Stimulated activated CD8-positive, alpha-beta memory T cell treated with anti-CD3 and anti-CD28 coated beads, Interleukin-7, amount 100 ng/mL, for 24 hours (primary cell): ENCODE measurements at places on chromosomes 11 and 22.

GRCh38 chr11:130633466-130633865 lies 185.0 kb downstream of the ADAMTS15 start:
- DNase-seq = no peak

DNA sequence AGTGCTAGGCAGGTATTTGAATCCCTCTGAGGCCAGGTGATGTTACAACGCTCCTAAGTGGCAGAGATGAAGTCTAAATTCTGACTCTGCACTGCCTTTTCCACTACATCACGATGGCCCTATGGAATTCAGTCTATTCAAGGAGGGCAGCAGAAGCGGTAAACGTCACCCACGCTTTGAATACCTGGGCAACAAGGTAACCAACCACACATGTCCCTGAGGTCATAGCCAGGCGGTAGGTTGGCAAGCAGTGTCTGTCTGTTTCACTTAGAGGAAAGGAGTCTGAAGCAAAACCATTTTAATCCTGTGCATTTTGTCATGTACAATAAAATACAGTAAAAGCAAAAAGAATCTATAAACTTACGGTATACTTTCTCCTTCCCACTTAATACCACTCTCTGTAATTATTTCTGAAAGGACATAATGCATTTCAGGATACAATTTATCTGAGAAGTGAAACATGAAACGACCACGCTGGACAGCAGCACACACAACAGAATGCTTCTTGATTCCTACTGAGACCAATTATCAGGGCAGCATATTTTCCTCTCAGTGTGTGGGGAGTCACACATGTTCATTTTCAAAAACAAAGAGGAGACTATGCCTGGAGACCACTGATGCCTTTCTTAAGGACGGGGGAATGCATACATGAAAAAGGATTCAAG lies 51.3 kb downstream of the PRDM10 start:
- no peak for DNase-seq

DNA sequence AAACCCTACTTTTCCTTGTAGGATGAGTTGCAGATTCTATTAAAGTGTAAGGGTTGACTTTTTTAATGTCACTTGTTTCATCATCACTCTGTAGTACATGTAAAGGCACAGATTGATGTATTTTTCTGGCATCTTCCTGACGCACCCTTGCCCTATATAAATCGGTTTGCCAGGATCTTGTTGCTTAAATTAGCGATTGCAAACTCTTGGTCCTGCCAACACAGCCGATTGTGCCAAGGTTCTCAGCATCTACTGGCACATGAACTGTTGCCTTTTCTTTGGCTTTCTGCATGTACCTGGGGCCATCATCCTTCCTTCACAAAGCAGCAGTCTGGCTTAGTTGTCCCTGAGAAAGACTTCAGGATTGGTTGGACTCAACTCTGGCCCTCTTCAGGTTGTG lies 7.5 kb upstream of the LIN7C start:
- no peak for DNase-seq

DNA sequence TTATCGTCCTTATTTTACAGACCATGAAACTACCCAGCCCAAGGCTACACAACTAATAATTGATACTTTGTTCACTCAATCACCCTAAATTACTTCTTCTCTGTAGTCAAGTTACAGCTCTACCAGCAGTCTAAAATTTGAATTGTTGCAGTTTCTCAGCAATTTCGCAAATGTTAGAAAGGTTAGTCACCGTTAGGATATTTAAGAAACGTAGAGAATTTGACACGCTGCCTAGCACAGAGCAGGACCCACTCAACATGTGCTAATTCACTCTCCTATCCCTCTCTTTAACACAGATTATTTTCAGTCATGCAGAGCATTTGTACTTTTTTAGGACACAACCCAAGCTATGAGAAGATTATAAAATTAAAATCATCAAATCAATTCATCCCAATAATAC lies 771.1 kb upstream of the LUZP2 start:
- DNase-seq = no peak

DNA sequence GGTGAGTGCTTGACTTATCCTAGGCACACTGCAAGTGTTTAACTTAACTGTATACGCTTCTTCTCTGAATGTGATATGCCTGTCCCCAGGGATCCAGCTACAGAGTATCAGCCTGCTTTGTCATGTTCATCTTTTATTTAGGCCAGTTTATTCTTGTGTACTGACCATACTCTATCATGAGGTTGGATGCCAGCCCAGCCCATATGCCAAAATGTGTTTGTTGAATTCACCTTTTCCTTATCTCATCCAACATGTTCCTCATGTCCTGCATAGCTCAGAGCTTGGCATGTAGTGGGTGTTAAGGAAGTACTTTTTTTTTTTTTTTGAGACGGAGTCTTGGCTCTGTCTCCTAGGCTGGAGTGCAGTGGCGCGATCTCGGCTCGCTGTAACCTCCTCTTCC lies 116.2 kb downstream of the NCAM1 start:
- DNase-seq = no peak

GRCh38 chr11:64864473-64865285 lies 13.7 kb downstream of the EHD1 start:
- no peak for DNase-seq

DNA sequence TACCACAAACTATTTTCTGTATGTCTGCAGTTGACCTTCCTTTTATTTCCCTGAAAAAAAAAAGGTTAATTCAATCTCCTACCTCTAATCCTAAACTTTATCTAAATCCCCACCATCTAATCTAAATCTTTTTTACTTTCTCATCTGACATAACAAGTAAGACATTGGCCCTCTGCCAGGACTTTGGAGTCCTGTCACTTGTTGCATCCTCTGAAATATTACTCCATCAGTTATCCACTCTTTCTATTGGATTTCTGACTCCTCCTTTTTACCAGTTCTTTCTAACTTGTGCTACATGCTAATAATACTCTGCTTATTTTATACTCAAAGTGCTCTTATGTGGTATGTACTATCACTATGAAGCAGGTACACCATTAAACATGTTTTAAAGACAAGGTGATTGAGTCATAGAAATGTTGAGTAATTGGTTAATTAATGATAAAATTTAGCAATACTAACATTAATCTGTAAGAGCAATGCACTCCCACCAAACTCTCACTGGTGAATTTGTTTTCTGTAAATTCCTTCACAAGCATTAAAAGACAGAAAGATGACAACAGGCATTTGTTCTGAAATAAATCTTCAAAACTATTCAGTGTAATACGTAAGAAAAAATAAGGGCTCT lies 914.2 kb upstream of the RAG2 start:
- no peak for DNase-seq

DNA sequence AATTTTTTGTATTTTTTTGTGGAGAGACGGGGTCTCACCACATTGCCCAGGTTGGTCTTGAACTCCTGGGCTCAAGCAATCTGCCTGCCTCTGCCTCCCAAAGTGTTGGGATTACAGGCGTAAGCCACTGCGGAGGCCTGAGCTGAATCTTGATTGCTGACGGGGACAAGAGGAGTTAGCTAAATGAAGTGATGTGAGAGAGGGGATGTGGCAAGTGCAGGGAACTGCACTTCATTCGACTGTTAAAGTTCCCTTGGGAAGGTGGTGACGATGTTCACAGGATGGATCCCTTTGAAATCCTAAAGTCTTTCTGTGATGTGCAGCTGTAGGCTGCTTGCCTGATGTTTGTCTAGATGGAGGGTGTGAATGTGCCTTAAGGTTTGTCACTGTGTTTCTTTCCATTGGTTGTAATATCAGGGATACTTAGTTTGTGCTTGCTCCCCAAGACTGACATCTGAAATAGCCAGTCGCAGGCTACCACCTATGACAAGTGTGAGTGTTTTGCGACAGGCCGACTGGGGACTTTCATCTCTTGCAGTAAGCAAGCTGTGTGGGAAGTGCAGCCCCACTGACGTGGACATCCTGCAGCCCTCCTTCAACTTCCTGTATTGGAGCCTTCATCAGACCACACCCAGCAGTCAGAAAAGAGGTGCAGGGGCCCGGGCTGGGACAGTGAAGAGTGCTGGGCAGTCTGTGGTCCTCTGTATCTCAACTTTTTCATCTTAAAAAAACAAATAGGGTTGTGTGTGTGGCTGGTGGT lies 19.6 kb upstream of the CCDC134 start:
- peak; percentile 74 for DNase-seq

DNA sequence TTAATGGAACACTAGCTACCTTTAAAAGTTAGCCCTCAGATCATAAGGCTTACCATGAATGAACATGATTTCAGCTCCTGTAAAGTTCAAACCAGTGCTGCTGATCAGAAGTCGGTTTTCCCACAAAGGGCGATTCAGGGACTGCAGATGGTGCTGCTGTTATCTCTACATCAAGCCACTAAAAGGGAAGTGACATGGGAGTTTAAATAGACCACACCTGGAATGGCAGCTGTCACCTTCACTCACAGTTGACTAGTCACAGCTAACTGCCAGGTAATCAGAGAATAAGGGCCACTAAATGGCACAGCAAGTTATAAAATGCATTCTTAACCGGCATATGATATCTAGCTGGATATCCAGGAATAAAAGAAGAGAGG lies 581.1 kb upstream of the ARHGAP42 start:
- DNase-seq = no peak
